ENCODE measurements at places on chromosomes 3 and 15.

- no peak for DNase-seq
These were observed 236.0 kb downstream of the EDEM1 start for GRCh38 chr3:5423523-5423922.

DNA sequence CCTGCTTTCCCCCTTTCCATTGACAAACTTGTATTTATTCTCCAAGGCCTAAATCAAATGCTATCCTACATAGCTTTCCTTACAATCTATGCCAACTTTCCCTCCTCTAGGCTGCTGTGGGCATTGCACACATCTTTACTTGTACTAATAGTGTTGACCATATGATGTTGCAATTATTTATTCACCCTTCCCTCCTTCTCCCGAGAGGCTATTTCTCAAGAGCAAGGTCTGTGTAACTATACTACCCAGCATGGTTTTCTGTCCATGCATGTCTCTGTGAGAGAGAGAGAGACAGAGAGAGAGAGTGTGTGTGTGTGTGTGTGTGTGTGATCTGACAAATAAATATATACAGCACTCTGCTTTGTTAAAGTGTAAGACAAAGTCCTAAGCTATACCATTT, 63.8 kb downstream of the GTPBP8 start:
- no peak for DNase-seq

- no peak for DNase-seq
These were observed 34.1 kb upstream of the ATG7 start for GRCh38 chr3:11238060-11238459.

GRCh38 chr3:171396048-171396447, 64.2 kb downstream of the TNIK start:
- no peak for DNase-seq

DNA sequence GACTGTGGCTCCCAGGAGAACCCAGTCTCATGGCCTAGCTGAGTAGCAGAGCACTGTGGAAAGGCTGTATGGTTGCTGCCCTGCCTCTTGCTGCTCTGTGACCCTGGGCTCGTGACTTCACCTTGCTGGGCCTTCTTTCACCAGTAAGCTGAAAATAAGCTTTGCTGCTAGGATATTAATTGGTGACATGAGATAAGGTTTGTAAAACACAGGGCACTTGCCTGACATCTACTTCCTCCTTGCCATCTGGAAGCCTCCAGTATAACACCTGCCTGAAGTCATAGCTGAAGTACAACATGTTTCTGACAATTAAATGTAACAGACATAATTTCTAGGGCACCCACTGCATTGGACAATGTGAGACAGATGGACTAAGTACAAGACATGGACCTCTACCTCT, 53.6 kb downstream of the CLEC3B start:
- DNase-seq: no peak

DNA sequence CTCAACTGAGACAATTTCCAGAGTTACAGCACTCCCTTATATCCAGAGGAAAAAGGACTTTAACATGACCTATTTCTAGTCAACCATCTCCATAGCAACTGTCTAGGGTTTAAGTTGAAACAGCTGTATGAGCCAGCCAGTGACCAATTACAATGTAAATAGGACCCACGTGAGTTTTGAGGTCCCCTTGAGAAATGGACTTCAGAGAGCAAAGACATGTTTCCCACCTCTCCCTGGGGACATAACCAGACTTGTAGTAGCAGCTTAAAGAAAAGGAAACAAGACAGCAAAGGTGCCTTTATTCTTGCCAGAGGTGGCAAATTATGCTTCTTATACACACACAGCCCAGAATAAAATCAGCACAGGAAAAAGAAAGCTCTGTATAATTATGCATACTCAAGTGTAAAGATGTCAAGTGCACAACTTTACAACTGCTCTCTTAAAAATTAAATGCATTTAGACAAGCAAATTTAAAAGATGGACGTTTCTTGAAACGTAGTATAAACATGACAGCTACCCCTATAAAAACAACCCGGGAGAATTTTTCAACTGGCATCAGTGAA, 40.2 kb downstream of the SUMF1 start:
- DNase-seq: no peak

GRCh38 chr15:40016224-40016865, 22.6 kb downstream of the SRP14 start:
- DNase-seq: no peak

- peak; percentile 65 for DNase-seq
These were observed 1.4 kb upstream of the RAP2B start for GRCh38 chr3:153160451-153161137.

All from T follicular helper cell (primary cell).